RPMI7951 (cell line): ENCODE measurements at places on chromosomes 11 and 22. TPM values are rescaled to one million over a fixed set of nuclear protein-coding genes. Genes with fewer than 3 reads are reported as not detected.

Gene ZBTB16
- total RNA-seq: not detected in 2 replicates

Gene EPS8L2
- total RNA-seq: 3.4 and 5.7 TPM in 2 replicates

Gene GALR3
- total RNA-seq: not detected in 2 replicates

GRCh38 chr11:133950874-133951326 lies 5.9 kb downstream of the IGSF9B start:
- DNase-seq: no peak

GRCh38 chr22:26273011-26273675 lies 103.9 kb downstream of the SEZ6L start:
- DNase-seq: no peak

- DNase-seq: no peak
Measured at GRCh38 chr11:125274309-125274708, 109.8 kb downstream of the PKNOX2 start.

DNA sequence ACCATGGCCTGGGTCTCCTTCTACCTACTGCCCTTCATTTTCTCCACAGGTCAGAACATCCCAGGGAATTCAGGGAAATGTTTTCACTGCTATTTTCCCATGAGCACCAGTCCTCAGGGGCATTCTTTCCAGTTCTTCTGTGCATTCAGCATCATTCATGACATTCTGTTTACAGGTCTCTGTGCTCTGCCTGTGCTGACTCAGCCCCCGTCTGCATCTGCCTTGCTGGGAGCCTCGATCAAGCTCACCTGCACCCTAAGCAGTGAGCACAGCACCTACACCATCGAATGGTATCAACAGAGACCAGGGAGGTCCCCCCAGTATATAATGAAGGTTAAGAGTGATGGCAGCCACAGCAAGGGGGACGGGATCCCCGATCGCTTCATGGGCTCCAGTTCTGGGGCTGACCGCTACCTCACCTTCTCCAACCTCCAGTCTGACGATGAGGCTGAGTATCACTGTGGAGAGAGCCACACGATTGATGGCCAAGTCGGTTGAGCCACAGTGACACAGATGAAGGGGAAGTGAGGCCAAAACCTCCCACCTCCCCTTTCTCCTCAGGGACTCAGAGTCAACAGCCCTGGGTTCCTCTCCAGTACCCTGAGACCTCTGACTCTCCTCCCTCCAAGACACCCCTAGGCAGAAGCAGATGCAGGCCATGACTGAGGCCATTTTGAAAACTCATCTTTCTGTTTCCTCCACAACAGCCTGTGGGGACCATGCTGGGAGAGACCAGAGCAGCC lies 15.9 kb upstream of the IGLL5 start:
- DNase-seq: no peak
